Hindlimb muscle (tissue), 1 donor: ENCODE measurements at places on chromosomes 2 and 18. TPM values are rescaled to one million over a fixed set of nuclear protein-coding genes. Genes with fewer than 3 reads are reported as not detected.
A peak's percentile ranks its signal among the peaks of the same experiment; 100 is the strongest.

DNA sequence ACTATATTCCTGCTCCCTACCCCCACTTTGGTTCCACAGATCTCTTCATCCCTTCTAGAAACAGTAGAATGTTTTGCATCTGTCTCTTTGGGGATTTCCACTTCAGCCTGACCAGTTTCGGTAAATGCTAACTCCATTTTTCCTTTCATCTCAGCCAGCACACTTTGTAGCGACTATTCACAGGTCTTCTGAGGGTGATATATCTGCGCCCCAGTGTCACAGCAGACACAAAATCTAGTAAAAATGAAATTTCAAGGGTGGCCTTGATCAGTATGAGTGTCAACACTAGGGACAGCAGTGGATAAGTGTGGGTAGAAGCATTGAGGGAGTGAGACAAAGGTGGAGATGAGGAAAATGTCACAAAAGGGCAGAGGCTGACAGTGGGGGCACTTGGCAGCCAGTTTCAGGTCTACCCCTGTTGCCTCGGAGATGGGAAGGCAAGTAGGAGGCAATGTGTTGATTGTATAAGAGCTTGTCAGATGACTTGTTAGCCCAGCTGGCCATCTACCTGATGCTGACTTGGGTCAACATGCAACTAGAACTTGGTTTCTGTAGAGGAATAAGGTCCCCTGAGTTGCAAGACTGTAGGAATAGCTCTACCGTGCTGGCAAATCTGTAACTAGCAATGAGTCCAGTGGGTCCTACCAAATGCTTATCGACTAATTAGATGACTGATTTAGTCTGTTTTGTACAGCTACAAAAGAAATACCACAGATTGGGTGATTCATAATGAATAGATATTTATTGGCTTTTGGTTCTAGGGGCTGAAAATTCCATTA, 60.7 kb downstream of the CXCR4 start:
- DNase-seq = no peak

The ADAM23 gene
- polyA plus RNA-seq = 8.2 TPM

- no peak for DNase-seq
Measured at GRCh38 chr2:66771359-66771976, 336.5 kb downstream of the MEIS1 start.

DNA sequence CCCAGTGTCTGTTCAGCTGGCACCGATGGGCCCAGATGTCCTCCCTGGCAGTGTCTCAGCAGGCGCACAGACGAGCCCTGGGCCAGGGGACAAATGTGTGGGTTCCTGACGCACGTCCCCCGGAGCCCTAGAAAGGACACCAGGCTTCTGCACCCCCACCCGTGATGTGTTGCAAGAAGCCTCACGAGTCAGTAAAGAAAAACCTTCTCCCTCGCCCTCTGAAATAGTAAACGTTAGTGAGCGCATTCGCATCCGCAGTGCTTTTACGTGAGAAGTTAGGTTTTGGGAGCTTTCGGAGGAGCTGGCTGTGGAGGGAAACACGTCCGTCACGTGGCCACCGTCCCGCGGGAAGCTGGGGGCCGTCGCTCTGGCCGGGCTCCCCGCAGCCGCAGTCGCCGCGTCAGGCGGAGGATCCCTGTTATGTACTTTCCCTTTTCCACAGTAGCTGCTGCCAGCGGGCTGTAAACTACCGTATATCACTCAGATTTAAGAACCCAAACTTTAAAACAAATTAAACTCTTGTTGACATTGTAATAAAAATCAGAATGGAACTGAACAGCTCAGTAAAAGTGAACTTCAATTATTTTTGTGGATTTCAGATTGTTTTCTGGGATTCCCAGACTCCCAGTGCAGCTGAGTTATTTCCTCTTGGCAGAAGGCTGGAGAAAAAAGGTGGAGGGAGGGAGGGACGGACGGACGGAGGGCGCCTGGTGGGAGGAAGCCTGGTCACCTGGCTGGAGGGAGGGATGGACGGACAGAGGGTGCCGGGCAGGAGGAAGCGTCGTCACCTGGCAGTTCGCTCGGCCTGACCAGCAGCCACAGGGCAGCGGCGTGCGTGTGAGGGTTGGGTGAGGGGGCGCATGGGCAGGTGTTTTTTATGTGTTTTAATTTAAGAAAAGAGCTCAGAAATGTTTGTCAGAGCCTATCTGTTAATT, 112.1 kb downstream of the NFATC1 start:
- peak; percentile 93 for DNase-seq

GRCh38 chr2:197934934-197935289, 130.5 kb downstream of the PLCL1 start:
- DNase-seq = no peak

The EFHD1 gene
- 26.3 TPM for polyA plus RNA-seq

DNA sequence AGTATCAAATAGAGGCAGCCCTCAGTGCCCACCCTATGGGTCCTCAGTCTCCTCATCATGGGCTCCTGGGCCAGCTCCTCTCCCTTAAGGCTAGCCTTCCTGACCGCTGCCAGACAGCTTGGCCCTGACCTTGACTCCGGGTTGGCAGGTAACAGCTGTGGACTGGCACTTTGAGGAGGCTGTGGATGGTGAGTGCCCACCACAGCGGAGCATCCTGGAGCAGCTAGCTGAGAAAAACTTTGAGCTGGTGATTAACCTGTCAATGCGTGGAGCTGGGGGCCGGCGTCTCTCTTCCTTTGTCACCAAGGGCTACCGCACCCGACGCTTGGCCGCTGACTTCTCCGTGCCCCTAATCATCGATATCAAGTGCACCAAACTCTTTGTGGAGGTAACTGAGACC, 19.0 kb downstream of the CAD start:
- no peak for DNase-seq

- DNase-seq = no peak
Measured at GRCh38 chr2:214856137-214856536, 46.7 kb upstream of the BARD1 start.

The GPR45 gene
- polyA plus RNA-seq = not detected

DNA sequence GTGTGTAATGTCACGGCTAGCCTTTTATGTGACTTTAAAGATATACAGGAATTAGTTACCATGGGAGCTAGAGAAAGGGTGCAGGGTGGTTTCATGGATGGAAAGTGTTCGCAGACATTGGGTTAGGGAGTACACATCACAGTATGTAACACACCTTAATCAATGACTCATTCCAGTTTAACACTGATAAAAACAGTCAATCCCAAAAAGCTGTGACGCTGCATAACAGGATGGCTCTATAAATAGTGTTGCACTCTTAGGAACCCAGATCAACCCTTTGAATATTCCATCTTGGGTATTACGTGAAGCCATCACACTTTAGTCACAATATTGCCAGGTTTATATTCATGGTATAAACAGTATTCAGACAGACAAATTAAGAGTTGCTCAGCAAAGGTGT, 33.6 kb downstream of the CAB39 start:
- DNase-seq = no peak

GRCh38 chr18:63189817-63190216, 129.8 kb downstream of the BCL2 start:
- DNase-seq = no peak

- peak; percentile 77 for DNase-seq
Measured at GRCh38 chr18:68803356-68803755, 5.5 kb downstream of the CCDC102B start.

- DNase-seq = no peak
Measured at GRCh38 chr2:162113776-162114168, 38.3 kb downstream of the GCG start.

DNA sequence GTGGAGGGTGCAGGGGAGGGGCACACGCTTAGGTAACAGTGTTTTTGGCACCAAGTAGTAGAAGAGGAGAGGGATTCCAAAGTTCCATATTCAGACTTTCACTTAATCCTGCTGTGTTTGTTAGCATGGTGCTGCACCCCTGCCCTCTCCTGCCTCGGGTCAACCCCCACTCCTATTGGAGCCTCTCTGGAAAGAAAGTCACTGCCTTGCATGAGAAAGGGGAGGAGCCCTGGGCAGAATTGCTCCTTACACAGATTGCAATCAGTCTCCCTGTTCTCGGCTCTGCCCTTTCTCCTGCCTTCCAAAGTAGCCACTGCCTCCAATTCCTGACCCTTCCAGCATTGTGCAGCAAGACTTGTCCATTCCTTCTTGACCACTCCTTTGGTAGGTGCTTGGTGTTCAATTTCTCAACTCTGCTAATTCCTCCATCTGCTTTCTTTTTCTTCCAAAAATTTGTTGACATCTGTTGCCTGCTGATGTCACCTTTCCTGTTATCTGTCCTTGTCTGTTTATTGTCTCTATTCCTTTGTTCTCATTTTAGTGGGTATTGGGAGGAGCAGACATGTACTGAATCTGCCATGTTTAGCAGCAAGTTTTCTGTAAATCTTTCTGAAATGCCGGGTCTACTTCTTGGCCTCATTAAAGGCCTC, 225.4 kb downstream of the LOXHD1 start:
- DNase-seq = no peak

DNA sequence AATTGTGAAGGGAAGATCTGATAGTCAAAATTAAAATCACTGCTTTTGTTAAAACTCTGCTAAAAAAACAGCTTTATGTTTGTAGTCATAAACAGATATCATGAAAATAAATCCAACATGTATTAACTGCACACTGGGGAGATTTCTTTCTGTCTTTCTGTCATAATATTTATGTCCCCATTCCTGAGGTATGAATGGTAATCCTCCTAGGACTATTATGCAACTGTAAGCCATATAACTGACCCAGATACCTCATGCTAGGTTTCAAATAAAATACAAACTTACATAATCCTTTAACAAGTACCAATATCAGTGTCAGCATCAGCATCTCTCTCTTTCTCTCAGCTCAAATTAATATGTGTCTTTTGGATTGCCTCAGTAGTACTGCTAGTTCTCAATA, 18.2 kb downstream of the IFIH1 start:
- DNase-seq = no peak

DNA sequence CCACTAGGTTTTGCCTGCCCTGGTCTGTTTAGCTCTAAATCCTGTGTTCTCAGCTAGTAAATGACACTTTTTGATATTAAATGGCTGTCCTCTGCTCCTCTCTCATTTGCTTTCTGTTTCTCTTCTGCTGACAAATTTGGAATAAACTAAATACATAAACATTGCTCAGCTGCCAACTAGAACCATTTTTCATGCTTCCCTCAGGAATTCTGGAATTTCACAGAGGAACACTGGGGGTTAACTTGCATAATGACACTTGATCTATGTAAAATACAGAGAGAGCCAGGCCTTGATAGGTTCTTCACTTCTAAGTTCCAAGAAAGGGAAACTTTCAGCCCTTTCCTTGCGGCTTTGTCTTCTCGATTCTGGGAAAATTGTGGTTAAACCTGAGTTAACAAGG, 450.6 kb upstream of the ST6GAL2 start:
- DNase-seq = no peak

- no peak for DNase-seq
Measured at GRCh38 chr18:11147371-11147951, 1.9 kb downstream of the PIEZO2 start.

- DNase-seq = no peak
Measured at GRCh38 chr2:159905926-159906714, 108.1 kb upstream of the CD302 start.

The TUBA4A gene
- polyA plus RNA-seq = 112 TPM

The ALPI gene
- polyA plus RNA-seq = not detected

GRCh38 chr2:184067502-184067901, 530.8 kb upstream of the ZNF804A start:
- DNase-seq = no peak

- no peak for DNase-seq
Measured at GRCh38 chr2:28707592-28707991, 44.0 kb upstream of the PPP1CB start.

- DNase-seq = no peak
Measured at GRCh38 chr2:195057001-195057400, 600.0 kb upstream of the SLC39A10 start.

GRCh38 chr2:109275120-109276012, 146.4 kb downstream of the SH3RF3 start:
- no peak for DNase-seq

DNA sequence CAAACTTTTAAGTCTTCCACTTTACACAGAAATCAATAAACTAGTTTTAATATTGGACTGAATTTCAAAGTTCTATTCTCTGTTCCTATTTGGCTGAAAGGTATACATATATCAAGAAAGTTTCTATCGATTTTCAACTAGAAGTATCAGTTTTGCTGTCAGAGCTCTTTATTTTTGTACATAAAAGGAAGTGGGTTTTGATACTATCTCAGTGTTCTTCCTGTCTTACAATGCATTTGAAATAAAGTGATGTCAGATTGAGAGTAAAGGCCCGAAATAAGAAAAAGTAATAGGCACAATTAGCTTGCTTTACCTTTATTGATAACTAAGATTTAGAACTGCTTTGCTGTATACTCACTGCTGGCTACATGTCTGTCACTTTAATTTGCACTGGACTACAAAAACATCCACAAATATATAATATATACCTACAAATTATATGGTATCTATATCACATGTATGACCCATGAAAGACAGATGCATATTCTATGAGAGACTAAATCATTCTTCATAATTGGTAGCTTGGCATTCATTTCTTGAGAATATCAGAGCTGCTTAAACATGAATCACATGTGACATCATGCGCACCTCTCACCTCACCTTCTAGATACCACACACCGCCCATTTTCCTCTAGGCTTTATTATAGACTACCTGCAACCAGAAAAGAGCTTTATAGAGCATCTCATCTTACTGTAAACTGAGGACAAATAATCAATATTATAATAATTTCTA, 83.6 kb downstream of the ASXL2 start:
- DNase-seq = no peak

DNA sequence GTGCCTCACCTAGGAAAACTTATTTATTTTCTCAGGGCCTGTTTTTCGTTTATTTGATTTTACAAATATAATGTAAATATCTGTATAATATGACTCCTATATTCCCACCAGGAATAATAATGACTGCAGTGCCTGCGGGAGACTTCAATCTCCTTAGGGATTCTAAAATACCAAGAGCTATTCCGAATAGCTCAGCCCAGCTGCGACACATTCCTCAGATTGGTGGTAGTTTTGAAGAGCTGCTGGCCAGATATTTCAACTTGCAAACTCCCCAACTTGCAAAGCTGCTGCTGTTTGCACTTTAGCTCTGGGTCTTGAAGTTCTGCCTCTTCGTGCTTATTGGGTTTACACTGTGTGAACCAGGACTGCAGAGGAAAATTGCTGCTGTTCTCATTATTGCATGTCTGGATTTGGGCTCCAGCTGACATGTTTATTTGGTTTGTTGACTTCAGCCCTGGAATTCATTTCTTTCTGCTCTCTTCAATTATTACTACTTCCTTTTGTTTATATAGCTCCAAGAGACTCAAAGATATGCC, 480.2 kb upstream of the CHST9 start:
- no peak for DNase-seq

The B3GNT7 gene
- polyA plus RNA-seq = 0.68 TPM

DNA sequence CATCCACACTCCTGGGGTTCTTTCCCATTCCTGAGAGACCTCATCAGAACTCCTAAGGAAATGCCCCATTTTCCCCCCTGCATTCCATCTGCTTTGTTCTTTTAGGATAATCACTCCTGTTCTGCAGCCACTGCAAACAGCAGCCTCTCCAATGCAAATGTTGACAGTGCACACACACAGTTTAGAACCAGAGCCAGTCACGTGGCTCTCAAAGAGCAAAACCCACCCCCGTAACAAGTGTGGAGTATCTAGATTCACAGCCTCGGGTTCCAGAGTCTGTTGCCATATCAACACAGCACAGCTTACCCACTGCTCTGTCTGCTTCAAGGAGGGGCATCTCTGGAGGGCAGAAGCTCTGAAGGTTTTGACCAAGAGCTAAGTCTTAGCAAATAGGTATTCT, 180.0 kb downstream of the NAPG start:
- DNase-seq = no peak

- DNase-seq = no peak
Measured at GRCh38 chr2:133175926-133176325, 392.3 kb downstream of the NCKAP5 start.
